Fibroblast of skin of scalp (primary cell): ENCODE measurements at places on chromosomes 2 and 18.

- peak; percentile 34 for DNase-seq
These were observed 85.3 kb downstream of the FEZ2 start for GRCh38 chr2:36512705-36513104.

GRCh38 chr2:240605867-240606743 lies 19.2 kb upstream of the GPR35 start:
- no peak for DNase-seq

DNA sequence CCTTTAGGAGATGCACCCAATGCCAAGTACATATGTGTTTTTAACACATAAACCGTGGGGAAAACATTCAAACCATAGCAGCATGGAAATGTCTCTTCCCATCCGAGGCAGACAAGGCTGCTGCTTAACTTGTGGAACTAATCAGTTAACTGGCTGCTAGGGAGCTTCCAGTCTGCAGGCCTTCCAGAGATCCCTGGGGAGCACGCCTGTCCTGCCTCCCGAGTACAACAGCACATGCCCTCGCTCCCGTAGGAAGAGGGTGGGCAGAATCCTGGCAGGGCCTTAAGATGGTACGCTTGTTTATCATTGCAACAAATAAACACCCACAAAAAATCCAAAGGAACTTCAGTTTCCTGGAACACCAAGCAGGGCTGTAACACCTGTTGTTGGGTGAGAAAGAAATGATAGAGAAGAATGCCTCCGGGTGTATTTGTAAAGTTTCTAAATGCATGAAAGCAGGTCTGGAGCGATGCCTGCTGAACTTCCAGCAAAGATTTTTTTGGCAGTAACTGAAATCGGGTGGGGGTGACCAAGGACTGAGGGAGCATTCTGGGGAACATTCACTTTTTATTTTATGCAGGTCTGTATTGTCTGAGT lies 56.2 kb downstream of the EDAR start:
- no peak for DNase-seq

- DNase-seq: peak; percentile 88
These were observed at the start of gene MC4R for GRCh38 chr18:60372596-60372995. Gene MC4R (minus strand): TSS chr18:60372775. CDS start chr18:60372349, 426 bp downstream.

- DNase-seq: peak; percentile 51
These were observed 189.0 kb downstream of the RPIA start for GRCh38 chr2:88880441-88880953.

DNA sequence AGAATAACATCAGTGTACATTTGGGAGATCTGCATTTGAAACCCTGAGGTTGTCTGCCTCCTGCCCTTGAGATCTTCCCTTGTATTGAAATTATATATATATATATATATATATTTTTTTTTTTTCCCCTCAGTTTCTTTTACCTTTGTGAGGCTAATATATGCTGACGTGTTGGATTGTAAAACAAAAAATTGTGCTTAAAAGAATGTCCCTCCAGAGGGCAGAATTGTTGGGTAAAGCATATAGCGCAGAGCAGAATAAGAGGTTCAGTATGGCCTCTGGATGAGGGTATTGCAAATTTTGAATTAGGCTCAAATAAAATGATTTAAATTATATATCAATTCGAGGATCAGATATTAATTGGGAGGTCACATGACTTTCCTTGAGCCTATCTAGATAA lies 12.4 kb downstream of the NABP1 start:
- no peak for DNase-seq

DNA sequence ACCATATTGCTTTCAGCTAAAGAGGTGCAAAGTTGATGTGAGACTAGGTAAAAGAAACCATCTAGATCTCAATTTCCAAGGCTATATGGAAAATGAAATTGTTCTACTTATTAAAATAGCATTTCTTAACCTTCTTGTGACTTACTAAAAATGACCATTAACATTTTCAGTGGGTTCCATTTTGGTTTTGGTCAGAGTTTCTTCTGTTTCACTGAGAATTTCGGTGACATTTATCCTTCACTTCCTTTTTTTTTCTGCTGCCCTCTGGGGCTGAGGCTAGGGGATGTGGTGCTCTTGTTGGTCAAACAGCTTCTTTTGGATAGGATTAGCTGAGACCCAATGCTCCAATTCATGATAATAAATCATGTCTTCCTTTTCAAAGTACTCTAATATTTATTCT lies 44.3 kb upstream of the REL start:
- no peak for DNase-seq

- DNase-seq: no peak
These were observed 240.9 kb downstream of the SLC8A1 start for GRCh38 chr2:40210968-40211353.

- no peak for DNase-seq
These were observed 56.4 kb downstream of the NAB1 start for GRCh38 chr2:190705280-190705679.

- no peak for DNase-seq
These were observed 27.5 kb upstream of the MCFD2 start for GRCh38 chr2:46942891-46943626.

DNA sequence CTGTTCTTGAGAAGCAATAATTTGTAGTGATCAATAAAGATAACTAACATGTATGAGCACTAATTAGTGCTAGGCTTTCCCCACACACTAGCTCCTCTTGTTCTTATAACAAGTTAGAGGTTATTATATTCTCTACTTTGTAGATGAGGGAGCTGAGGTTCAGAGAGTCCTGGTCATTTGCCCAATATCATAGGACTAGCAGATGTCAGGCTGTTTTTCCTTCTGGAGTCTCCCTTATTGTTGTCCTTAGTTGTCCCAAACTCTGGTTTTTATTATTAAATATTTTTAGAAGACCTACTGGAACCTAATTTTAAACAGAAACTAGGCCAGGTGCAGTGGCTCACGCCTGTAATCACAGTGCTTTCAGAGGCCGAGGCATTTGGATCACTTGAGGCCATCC lies 16.5 kb upstream of the TTC39C start:
- no peak for DNase-seq

DNA sequence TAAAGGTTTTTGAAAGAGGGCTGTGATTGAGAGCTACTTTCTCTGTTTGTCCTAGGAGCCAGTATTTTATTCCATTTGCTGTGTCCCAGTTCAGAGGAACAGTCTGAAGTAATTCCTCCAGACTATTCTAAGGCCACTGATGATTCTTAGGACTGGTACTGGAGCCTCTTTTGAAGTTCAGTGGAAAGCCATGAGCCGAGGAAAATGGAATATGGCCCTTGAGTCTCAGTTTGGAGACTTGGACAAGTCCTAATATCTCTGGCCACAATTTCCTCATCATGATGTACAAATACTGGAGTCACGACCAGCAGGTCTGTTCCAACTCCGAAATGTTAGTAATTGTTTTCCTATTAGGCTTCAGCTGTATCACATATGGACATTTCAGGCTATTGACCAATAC lies 7.1 kb upstream of the COLEC12 start:
- no peak for DNase-seq

GRCh38 chr2:132414081-132414480 lies 2.5 kb upstream of the GPR39 start:
- DNase-seq: no peak

- DNase-seq: peak; percentile 69
These were observed 193.8 kb upstream of the RND3 start for GRCh38 chr2:150681120-150681804.

DNA sequence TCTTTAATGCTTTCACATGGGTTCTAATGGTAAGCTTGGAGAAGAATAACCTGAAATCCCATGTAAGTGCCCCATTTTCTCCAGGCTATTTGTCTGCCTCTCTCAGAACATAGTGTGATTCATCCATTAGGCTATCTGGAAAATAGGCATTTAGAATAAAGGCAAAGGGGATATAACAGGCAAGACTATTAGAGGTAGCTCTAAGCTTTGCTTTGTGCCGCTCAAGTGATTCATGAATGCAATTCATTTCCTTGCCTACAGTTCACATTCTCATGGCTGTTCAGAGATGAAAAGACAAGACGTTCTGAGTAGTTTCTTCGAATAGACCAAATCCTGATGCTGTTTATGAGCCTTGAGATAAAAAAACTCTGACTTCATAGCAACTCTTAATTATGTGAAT lies 101.7 kb downstream of the ANKRD44 start:
- DNase-seq: no peak

DNA sequence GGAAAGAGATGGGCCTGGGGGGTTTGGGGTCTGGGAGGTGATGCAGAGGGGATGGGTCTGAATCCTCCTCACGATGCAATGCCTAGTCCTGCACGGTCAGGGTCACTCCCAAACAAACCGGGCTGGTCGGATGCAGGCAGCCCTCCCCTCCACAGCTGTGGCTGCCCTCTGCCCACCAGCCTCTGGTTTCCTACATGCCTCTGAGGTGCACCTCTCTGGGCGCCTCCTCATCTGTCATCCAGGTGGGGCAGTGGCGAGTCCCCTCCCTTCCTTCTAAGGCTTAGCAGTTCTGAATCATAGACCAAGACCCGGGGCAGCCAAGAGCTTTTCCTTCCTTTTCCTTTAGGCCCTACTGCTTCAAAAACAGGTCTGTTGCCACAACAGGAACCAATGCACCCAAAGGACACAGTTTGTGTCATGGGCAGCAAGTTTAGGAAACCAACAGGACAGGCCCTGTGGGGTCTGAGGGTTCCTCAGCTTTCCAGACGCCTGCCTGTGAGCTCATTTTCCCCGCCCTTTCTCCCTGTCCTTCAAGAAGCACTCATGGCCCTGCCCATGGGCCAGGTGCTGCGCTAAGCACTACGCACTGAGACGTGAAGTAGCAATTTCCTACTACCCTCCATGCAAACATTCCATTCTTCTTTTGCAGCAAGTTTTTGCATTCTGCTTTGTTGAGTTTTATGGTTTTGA lies 6.5 kb upstream of the MAL start:
- DNase-seq: no peak

DNA sequence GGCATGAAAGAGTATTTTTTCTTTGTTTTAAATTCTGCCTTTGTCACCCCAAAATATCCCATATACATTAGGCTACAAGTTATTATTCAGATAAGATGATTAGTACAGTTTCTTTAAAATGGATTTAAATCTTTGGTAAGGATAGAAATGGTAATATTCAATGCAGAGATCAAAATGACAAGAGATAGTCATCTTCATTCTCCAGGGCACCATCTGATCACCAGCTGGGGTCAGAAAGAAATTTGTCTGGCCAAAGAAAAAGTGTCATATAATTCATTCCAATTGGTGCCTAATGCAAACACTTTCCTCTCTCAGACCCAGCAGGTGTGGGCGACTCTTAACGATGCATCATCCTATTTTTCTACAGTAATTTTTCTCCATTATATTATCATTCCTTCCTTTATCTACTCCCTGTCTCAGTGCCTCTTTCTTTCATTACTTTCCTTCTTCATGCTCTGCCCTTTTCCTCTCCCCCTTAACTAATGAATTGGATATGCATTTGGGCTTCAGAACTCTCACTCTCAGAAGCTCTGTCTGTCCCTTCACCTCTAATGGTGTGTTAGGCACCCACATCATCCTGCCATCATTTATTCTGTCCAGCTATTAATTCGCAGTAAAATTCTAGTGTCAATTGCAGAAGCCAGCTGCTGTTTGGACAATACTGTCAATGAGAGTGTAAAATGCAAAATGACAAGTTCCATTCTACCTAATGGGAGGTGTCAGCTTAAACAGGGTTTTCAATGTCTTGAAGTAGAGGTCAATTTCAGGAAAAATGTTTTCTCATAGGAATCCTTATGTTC lies 570.5 kb downstream of the TDRD15 start:
- DNase-seq: no peak

DNA sequence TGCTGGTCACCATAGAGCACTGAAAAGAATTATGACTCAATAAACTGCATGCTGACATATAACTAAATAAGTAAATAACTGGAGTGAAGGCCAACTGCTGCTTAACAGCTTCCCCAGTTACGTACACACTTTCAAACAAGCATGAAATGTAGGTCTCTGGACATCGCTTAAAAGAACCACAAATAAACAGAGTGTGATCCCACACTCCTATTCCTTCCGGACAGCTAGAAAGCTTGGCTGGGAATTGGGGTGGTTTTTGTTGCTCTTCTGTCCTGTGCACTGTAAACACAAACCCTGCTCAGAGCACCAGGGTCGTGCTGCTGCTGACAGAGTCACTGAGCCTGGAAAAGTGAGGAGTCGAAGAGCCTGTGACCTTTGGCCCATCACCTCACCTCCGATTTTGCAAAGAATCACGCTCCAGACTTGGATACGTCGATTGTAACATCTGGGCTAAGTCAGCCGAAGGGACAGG lies 162.7 kb upstream of the NT5C1B start:
- DNase-seq: no peak

DNA sequence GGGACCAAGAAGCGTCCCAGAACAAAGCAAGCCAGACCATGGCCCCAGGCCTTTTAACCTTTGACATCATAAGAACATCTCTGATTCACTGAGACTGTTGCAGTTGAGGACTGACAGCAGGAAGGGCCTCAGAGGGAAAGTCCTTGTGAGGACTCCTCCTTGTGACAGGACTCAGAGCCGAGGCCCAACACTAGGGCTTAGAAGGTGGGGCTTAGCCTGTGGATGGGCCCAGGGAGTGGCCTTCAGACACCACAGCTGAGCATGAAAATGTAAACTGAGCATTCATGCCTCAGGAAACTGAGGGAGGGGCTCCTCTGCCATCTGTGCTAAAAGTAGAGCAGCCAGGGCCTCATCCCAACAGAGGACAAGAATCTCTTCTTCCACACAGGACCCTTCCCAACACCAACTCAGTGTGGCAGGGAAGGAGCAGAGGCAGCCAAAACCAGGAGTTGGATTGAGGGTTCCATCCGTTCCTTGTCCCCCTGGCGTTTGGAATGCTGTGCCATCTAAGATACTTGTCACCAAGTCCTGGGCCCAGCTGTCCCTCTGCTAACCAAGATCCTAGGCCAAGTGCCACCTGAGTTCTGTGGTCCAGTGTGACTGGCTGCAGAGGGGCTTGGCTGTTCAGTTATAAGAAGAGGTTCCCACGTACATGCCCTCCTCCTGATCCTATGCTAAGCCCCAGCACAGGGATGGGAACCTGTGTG lies 37.5 kb upstream of the CAB39 start:
- no peak for DNase-seq

- DNase-seq: no peak
These were observed 38.4 kb upstream of the STAT4 start for GRCh38 chr2:191189112-191189635.

GRCh38 chr2:235445116-235445515 lies 48.7 kb upstream of the AGAP1 start:
- DNase-seq: no peak

DNA sequence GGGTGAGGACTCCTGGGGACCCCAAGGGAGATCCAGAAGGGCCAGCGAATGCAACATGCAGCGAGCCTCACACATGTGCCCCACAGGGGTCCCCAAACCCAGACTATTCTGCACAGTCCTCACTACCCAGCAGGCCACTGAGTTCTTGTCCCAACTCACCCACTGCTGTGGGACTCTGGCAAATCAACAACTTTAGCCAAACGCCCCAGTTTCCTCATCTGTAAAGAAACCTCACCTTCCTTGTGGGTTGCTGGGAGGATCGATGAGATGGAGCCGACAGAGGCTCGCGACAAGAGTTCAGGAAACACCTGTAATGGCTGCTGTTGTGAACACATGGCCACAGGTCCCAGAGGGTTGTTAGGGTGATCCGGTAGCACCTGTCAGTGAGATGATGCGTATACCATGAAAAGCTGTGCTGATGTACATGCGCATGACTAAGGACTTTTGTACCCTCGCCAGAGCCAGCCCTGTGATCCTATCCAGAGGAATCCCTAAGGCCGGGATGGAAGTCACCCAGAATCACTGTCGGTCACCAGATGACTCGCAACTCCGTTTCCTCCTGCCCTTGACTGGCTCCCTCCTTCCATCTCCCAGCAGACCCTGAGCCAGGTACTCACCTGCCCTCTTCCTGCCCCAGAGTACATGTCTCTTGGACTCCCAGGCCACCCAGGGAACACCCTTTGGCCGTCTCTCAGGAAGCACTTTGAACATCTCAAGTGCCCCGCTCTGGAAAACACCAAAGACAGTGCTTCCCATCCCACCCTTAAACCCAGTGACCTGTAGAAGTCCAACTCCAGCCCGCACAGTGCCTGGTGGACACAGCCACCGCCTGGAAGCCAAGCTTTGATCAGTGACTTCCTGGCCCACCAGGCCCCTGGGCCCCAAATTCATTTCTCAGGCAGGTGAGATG lies 103.3 kb upstream of the ID2 start:
- no peak for DNase-seq
